Fibroblast of lung (primary cell): ENCODE measurements at places on chromosomes 4 and X.

DNA sequence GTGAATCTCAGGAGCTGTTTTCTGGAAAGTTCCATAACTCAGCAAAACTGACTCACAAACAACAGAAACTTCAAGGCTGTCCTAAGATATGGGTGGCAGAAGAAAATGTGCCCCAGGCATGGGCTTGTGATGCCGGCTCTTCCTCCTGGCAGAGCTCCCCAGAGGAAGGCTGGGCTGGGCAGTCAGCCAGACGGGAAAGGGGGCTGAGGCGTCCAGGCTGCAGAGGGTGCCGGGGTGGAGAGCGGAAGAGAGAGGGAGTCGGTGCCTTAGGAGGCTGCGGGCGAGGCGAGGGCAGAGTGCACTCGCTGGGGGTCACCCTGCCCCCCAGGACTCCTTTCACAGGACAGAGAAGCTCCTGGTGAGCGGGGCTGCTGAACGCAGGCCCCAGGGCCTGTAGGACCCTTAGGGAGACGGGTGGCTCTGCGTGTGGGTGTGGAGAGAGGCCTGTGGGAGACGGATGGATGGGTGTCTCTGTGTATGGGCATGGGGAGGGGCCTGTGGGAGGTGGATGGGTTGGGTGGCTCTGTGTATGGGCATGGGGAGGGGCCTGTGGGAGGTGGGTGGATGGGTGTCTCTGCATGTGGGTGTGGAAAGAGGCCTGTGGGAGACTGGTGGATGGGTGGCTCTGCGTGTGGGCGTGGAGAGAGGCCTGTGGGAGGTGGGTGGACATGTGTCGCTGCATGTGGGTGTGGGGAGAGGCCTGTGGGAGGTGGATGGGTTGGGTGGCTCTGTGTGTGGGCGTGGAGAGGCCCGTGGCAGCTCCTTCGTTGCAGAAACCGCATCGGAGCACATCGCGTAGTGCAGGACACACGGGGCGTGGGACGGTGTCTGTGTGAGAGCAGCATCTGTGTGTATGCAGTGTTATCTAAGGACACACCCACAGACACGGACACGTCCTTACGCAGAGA is 15.9 kb downstream of the PCGF3 start:
- peak; percentile 15 for DNase-seq

DNA sequence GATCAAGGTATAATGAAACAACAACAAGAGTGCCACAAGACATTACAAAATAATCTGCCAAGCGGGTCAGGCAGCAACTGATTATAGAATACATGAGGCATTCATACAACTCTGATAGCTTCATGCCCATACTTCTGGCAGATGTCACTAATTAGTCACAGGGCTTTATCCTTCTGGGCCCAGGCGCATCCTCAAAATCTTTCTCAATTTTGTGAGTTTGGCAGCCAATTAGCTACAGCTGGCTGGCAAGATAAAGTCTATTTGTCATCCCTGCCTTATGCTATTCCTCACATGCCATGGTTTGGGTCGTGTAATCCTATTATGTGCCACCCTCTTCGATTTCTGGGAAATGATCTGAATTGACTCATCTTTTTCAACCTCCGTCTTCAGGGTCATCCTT is 254.3 kb downstream of the PACRGL start:
- no peak for DNase-seq

DNA sequence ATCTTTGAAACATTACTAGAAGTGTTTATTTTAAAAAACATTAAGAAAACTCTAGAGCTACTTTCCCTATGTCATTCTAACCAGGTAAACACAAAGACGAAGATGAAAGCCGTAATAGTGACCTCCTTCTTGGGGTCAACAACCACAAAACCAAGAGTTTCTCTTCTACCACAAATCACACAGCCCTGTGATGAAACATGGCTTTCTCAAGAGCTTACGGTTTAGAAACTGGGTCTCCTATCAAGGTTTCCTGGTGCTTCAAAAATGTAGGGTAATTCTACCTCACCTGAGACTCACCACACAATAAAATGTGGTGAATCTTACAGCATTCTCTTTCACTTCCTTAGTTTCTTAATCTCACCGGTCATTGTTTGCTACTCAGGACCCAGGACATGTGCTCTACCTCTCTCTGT is 50.9 kb downstream of the CORIN start:
- no peak for DNase-seq

DNA sequence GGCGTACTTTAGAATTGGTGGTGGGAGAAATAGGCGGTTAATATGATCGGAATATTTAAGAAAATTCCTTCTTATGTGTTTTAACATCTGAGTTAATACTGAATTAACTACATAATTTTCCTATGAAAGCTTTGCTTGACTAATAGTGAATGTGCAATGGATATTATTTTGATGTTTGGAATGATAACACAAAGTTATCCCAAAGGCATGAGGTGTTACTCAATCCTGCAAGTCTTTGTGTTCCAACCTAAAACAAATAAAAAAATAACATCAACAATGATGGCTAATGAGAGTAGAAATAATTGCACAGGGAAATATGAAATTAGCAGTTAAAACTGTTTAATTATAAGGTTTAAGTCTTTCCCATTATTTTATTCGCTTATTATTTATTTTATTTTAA is 183.6 kb upstream of the ARSJ start:
- DNase-seq: no peak

DNA sequence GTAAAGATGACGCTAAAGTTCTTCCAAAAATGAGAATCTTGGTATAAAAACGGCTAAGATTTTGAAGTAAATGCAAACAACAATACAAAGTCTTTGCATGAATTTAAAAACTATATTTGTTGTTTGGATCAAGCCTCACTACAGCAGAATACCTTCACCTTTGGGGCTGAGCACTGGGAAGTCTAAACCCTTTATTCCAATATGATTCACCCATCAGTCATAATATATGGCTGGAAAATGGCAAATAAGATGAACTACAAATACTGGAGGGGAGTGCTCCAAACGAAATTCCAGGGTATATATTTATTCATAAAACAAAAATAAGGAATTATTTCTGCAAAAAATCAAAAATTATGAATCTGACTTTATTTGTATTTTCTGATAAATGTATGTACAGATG is 138.4 kb downstream of the SCFD2 start:
- DNase-seq: no peak

GRCh38 chr4:41750121-41750625 is 1.6 kb upstream of the PHOX2B start:
- no peak for DNase-seq

DNA sequence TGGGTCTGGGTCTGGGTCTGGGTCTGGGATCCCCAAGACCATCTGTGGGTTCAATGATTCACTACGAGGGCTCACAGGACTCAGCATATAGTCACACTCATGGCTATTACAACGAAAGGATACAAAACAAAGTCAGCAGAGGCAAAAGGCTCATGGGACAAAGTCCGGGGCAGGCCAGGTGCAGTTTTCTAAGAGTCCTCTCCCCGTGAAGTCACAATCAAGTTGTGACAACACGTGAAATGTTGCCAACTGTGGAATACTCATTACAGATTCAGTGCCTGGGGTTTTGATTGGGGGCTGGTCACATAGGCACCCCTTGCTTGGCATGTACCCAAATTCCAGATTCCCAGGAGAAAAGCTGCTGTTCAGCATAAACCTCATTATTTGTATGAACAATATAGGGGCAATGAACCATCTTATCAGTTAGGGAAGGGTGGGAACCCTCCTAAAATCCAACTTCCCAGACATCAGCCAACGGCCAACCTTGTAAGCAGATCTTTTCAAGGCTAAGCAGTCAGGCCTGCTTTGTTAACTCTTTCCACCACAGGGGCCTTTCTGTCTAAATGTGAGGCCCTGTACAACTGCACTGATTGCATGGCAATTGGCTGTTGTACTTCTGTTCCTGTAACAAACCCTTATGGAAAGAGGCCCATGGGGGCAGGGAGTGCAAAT is 58.2 kb upstream of the DIPK2B start:
- DNase-seq: no peak

- DNase-seq: no peak
Observed at GRCh38 chr4:180637616-180638015, 1605.6 kb upstream of the TENM3 start.

DNA sequence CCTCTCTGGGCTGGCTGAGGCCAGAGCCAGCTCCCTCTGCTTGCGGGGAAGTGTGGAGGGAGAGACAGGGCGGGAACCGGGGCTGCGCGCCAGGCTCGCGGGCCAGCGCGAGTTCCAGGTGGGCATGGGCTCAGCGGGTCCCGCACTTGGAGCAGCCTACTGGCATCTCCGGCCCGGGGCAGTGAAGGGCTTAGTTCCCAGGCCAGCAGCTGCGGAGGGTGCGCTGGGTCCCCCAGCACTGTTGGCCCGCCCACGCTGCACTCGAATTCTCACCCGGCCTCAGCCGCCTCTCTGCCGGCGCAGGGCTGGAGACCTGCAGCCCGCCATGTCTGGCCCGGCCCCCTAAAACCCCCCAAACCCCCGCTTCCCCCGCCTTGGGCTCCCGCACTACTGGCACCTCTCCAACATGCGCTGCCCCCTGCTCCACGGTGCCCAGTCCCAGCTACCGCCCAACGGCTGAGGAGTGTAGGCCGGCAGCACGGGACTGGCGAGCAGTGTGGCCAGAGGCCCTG is 33.8 kb upstream of the FAT4 start:
- DNase-seq: no peak

DNA sequence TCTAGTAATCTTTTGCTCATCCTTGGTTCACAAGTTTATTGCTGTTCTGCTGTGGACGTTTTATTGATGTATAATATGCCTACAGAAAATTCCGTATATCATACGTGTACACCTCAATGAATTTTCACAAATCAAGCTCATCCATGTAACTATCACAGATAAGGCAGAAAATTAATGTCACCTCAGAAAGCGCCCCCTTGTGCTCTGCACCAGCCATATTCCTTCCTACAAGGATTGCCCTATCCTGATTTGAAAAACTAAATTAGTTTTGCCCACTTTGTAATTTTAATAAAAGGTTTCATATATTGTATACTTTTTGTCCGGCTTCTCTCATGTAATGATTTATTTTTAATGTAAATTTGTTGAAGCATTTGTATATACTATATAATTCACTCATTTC is 390.8 kb downstream of the ADGRL3 start:
- DNase-seq: no peak

- peak; percentile 52 for DNase-seq
Observed at GRCh38 chrX:100625985-100626491, 10.6 kb downstream of the TSPAN6 start.

- DNase-seq: peak; percentile 30
Observed at GRCh38 chrX:42530027-42530426, 247.9 kb downstream of the PPP1R2C start.

DNA sequence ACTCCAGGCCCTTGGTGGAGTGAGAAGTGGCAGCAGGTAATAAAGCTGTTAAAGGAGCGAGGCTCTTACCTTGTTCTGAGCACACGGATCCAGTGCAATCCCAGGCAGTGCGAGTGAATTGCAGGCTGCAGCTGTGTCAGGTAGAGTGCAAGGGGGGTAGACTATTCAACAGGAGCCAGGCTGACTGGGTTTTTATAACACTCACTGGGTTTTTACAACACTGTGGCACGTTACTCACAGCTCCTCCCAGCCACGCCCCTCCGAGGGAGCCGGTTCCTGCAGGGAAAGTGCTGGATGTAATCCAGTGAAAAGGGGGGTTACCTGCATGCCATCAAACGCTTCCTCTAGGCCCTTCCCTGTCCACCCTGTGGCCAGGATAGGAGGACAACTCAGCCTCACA is 358 bp downstream of the FGFBP1 start:
- DNase-seq: no peak
